ENCODE measurements at places on chromosomes 2 and 18. TPM values are rescaled to one million over a fixed set of nuclear protein-coding genes. Genes with fewer than 3 reads are reported as not detected.
A peak's percentile ranks its signal among the peaks of the same experiment; 100 is the strongest.

TMEM247 gene
- polyA plus RNA-seq: not detected

POTEC gene
- polyA plus RNA-seq: not detected

RGPD3 gene
- polyA plus RNA-seq: 0.10 TPM

RAMP1 gene
- 10.8 TPM for polyA plus RNA-seq

TMEM182 gene
- 2.6 TPM for polyA plus RNA-seq

- DNase-seq: no peak
These were observed 1.1 kb downstream of the IGFBP5 start for GRCh38 chr2:216694082-216694825.

DNA sequence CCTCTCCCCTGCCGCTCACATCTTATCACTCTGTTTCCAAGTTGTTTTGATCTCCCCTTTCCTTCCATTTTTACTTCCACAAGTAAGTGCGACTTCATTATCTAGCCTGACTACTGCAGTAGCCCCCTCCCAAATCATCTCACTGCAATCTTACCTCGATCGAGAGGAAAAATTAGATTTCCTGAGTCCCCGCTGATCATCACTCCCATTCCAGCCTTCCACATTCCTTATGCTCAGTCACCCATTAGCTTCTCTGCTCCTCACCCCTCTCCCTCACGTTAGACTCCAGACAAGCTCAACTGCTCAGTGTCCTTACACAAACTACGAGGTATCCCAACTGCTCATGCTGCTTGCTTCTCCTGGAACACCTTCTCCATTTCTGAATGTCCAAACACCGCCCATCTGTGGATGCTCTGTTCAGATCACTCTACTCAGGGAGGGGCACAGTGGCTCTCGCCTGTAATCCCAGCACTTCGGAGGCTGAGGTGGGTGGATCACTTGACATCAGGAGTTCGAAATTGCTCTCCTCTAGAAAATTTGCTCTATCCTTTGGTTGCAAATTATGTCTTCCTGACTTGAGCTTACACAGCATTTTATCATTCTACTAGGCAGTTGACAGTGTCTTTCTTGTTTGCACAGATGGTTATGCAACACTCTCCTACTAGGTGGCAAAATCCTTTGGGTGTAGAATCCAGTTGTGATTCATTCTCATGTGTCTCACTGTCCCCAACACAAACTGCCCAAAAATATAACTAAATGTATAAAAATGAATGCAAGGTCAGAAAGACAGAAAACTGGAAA is 96.5 kb downstream of the INO80D start:
- DNase-seq: no peak

DNA sequence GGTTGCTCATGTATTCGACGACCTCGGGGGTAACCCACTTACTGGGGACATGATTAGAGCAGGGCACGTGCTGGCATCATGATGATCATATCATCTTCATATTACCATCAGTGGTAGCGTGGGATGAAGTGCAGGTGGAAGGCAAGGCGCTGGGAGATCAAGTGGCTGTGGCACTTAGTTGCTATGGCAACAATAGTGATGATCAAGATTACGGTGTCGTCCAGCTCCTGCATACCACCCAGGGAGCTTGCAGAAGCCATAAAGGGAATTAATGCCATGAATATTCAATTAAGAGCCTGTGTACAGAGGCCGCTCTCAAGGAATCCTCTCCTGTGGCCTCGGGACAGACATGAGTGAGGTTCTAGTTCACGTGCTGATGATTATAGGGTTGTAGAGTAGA is 237.2 kb upstream of the COPS8 start:
- no peak for DNase-seq

DNA sequence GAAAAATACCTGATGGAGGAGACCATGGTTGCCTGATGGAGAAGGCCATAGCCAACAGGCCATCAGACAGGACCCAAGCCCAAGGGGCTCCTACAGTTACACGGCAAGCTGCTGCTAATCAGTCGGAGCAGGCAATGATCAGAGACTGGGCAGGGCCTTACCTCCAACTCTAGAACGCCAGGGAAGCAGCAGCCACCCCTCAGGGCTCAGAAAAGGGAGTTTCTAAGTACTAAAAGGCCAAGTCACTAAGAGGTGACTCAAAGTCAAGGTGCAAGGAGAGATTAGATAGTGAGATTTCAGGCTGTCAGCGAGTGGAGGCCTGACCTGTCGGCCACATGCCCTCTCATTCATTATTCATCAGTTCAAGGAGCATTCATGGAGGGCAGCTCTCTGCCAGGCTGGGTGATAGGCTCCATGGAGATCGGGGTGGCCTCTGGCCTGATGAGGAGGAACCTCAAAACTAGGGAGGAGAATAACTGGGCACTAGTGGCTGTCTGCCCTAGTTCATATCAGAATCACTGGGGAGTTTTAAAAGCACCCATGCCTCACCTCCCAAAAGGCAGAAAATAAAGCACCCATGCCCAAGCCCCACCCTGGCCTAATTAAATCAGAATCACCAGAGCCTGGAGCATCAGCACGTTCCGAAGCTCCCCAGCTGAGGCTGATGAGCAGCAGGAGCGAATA is 3.6 kb downstream of the VIL1 start:
- no peak for DNase-seq

GRCh38 chr2:121220995-121221394 is 64.0 kb downstream of the TFCP2L1 start:
- no peak for DNase-seq

DNA sequence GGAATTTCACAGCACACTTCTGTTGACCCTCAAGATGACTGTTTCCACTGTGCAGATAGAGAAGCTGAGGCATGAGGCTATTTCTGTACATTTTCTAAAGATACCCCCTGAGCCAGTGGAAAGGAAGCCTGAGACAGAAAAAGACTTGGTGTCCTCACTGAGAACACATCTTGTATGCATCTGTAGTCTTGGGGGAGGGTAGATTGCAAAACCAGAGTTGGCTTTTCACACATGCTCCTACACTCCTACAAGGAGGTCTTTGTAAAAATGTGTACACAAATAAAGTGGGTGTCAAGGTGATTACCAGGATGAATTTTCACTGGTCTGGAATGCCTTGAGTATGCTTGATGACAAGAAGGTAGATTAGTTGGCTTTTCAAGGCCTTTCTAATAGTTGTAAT is 98.0 kb downstream of the KCTD18 start:
- no peak for DNase-seq

DNA sequence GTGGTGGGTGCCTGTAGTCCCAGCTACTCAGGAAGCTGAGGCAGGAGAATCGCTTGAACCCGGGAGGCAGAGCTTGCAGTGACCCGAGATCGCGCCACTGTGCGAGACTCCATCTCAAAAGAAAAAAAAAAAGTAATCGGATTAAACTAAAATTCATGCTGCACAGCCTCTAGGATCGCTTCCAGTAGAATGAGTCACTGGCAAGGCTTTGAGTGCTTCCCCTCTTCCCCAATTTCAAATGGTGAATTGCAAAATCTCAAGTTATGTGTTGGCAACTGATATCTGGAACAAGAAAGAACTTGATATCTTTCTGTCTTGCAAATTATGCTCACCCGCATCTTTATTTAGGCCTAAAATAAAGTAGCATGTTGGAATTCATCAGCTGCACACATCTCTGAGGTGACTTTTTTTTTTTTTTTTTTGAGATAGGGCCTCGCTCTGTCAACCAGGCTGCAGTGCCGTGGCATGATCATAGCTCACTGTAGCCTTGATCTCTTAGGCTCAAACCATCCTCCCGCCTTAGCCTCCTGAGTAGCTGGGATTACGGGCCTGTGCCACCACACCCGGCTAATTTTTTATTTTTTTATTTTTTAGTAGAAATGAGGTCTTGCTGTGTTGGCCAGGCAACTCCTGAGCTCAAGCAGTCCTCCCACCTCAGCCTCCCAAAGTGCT is 12.7 kb downstream of the TTC39C start:
- peak; percentile 57 for DNase-seq

- no peak for DNase-seq
These were observed 1.0 kb upstream of the PPP1CB start for GRCh38 chr2:28750316-28751251.

DNA sequence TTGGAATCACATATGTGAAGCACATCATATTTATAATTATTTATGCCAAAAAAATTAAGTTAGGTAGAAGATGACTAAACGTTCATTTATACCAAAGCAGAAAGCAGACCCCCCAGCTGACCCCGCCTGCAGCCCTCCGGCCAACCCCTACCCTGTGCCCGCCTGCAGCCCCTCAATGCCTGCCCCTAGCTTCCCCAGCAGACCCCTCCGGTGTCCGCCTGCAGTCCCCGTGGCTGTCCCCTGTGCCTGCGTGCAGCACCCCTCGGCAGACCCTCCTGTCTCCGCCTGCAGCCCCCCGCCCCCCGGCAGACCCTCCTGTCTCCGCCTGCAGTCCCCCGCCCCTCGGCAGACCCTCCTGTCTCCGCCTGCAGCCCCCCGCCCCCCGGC is 136.2 kb downstream of the NFATC1 start:
- DNase-seq: no peak

DNA sequence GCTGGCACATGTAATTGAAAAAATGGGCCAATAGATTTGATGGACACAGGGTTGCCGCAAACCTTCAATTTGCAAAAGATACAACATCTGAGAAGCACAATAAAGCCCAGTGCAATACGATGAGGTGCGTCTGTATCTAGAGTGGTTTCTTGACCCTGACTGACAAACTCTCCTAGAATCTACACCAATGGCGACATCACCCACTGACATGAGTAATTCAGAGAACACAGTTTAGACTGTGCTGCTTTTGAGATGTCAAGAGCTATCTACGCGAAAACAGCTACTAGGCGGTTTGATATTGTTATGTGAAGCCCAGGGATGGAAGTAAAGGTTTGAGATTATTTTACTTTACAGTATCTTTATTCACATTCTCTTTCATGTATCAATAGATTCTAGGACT is 104.9 kb downstream of the EIPR1 start:
- no peak for DNase-seq

DNA sequence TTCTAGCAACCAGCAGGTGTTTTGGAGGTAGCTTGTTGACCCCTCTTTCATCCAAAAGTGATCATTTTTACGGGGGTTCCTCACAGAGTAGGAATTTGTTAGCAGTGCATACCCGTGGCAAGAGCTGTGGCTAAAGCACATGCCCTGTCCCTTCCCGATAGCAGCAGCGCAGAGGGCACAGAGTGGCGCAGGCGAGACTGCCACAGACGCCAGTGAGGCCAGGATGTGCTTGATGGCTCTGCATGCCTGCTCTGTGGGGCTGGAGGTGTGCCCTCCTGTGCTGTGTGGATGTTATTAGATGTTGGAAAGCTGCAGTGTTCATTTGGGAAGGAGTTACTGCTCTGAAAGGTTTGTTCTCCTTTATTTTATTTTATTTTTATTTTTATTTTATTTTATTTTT is 153.6 kb downstream of the FAM210A start:
- no peak for DNase-seq

GRCh38 chr2:61763605-61764034 is 90.2 kb downstream of the FAM161A start:
- DNase-seq: peak; percentile 25

- DNase-seq: no peak
These were observed 105.4 kb upstream of the LGALSL start for GRCh38 chr2:64348386-64349130.

Measured in BJ (cell line).